ENCODE measurements at places on chromosomes 4 and X.

- DNase-seq, result no peak
Measured at GRCh38 chrX:19840899-19841648, 46.3 kb downstream of the SH3KBP1 start.

DNA sequence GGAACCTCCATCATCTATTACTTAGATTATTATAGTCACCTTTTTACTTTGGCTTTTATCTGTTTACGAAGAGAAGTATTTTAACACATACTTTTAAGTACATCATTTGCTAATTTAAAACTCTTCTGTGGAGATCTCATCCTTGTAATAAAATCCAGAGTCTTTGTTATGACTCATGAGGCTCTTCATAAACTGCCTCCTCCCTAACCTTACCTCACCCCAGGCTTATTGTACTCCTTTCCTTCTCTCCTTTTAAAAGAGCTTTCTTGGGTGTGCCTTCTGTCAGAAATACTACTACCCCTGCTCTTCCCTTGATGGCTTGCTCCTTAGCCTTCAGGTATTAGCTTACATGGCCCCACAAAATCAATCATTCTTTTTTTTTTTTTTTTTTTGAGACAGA lies 6.6 kb downstream of the ARL9 start:
- DNase-seq, result peak; percentile 46

DNA sequence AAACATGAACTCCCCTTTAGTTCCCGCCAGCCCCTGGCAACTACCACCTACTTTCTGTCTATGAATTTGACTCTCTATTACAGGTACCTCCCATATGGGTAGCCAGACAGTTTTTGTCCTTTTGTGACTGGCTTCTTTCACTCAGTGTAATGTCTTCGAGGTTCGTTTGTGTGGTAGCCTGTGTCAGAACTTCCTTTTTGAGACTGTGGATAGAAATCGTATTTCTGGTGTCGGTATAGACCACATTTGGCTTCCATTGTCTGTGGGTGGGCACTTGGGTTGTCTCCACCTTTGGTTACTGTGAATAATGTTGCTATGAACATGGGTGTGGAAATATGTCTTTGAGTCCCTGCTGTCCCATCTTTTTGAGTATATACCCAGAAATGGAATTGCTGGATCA lies 5.4 kb upstream of the CLDN34 start:
- no peak for DNase-seq

DNA sequence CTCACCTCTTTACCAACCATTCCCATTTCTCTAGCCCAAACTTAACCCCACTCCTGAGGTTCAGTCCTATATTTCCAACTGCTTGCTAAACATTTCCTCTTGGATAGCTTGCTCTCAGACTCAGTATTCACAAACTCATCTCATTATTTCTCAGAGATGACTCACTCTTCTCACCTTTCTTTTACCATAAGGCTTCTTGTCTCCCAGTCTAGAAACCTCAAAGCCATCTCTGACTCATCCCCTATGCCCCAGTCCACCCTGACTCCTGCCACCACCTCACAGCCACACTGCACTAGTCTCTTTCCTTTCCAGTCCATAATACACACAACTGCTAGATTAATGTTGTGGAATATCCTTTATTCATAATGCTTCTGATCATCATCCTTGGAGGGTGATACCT lies 4.8 kb downstream of the FRMPD3 start:
- peak; percentile 13 for DNase-seq
